Heart right ventricle (tissue), 16 donors: ENCODE measurements at places on chromosomes 11 and 22. TPM values are rescaled to one million over a fixed set of nuclear protein-coding genes. Genes with fewer than 3 reads are reported as not detected.

The ASRGL1 gene
- total RNA-seq: 1.3 TPM

The MMP12 gene
- not detected for total RNA-seq

The STARD10 gene
- 45.1 TPM for total RNA-seq

DNA sequence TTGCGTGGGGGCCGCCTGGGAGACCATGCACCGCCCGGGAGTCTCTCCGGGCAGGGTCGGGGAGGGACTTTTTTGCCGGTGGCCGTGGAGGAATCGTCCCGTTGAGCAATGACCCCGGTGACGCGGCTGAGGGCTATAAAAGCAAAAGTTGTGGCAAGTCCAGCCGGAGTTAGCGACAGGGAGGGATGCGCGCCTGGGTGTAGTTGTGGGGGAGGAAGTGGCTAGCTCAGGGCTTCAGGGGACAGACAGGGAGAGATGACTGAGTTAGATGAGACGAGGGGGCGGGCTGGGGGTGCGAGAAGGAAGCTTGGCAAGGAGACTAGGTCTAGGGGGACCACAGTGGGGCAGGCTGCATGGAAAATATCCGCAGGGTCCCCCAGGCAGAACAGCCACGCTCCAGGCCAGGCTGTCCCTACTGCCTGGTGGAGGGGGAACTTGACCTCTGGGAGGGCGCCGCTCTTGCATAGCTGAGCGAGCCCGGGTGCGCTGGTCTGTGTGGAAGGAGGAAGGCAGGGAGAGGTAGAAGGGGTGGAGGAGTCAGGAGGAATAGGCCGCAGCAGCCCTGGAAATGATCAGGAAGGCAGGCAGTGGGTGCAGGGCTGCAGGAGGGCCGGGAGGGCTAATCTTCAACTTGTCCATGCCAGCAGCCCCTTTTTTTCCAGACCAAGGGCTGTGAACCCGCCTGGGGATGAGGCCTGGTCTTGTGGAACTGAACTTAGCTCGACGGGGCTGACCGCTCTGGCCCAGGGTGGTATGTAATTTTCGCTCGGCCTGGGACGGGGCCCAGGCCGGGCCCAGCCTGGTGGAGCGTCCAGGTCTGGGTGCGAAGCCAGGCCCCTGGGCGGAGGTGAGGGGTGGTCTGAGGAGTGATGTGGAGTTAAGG is at the start of gene NEAT1:
Gene NEAT1, plus strand, starts transcription at position 166 of the 883 bp plus-strand sequence.
- H3K4me3 ChIP-seq: peak within 1 kb of the TSS; percentile 91
- H3K36me3 ChIP-seq: peaks cover 27% of the 10 kb centered on the region
- DNase-seq: peak; percentile 99
- H3K4me1 ChIP-seq: peaks cover 21% of the 10 kb centered on the region
- H3K27me3 ChIP-seq: no peaks in the 10 kb centered on the region

DNA sequence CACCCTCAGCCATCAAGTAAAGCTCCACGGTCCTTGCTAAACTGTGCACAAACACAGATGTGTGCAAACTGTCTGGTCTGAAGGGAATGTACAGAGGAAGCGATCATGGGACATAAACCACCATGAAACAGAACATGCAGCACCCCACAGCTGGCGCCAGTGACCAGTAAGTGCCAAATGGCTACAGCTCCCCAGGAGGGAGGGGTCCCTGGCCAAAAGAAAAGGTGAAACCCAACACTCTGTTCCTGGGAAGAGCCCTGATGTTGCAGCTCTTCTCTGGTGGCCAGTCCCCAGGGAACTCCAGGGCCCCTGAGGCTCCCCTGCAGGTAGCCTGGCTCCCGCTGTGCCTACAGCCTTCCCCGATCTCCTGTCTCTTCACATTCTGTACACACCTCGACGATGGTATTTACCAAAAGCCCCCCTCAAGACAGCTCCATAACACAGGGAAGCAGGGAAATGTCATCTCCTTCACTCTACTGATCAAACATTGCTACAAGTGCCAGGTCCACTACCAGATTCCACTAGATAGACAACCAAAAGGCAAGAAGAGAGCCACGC is 2.9 kb downstream of the DGCR6L start:
- no peak overlapping the region for H3K4me3 ChIP-seq
- no peak for DNase-seq
- peaks cover 5% of the 10 kb centered on the region for H3K36me3 ChIP-seq

GRCh38 chr11:132312701-132313111 is 942.3 kb downstream of the NTM start:
- H3K27ac ChIP-seq: no peak overlapping the region
- no peak overlapping the region for H3K4me3 ChIP-seq
- no peaks in the 10 kb centered on the region for H3K36me3 ChIP-seq
- DNase-seq: no peak
- H3K4me1 ChIP-seq: peaks cover 3% of the 10 kb centered on the region

GRCh38 chr11:16977994-16978315 is 36.3 kb downstream of the PLEKHA7 start:
- no peaks in the 10 kb centered on the region for H3K27me3 ChIP-seq
- no peak for DNase-seq
- peaks cover 14% of the 10 kb centered on the region for H3K4me1 ChIP-seq

- H3K27ac ChIP-seq: no peak overlapping the region
- no peaks in the 10 kb centered on the region for H3K36me3 ChIP-seq
- no peak for DNase-seq
- H3K4me3 ChIP-seq: no peak overlapping the region
- peaks cover 9% of the 10 kb centered on the region for H3K27me3 ChIP-seq
These were observed 23.5 kb upstream of the TH start for GRCh38 chr11:2194877-2195755.

GRCh38 chr22:42978453-42979103 is 36.4 kb downstream of the PACSIN2 start:
- H3K36me3 ChIP-seq: no peaks in the 10 kb centered on the region
- no peak overlapping the region for H3K4me3 ChIP-seq
- peaks cover 7% of the 10 kb centered on the region for H3K4me1 ChIP-seq
- peak overlapping the region; percentile 34 for H3K27ac ChIP-seq
- DNase-seq: peak; percentile 63

DNA sequence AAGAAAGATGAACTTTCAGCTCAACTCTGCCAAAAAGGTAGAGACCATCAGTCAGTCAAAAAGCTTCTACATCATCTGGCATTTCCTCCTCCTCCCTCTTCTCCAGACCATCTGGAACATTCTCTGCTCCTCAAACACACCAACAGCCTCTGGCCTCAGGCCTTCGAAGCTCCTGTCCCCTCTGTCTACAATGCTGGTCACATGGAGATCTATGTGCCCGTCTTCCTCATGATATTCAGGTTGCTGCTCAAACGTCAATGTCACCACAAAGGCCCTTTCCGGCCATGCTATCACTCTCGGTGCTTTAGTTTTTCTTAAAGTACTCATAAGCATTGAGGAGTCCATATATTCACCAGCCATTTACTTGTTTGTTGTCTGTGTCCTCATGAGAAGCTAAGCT is 146.2 kb downstream of the SPATA19 start:
- H3K4me1 ChIP-seq: peaks cover 14% of the 10 kb centered on the region
- no peaks in the 10 kb centered on the region for H3K27me3 ChIP-seq
- H3K4me3 ChIP-seq: no peak overlapping the region
- H3K36me3 ChIP-seq: no peaks in the 10 kb centered on the region
- no peak overlapping the region for H3K27ac ChIP-seq
- DNase-seq: no peak

DNA sequence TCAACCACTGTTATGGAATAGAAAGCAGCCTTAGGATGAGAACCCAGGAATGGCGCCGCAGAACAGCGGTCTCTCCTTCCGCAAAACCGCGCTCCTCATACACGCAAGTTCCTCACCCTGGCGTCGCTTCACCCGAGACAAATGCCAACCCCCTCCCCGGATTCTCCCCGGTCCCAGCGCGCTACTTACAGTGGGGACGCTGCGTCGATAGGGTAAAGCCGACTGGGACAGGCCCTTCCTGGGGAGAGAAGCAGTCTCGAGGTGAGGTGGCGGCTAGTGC is 287 bp downstream of the RPS13 start:
- peaks cover 32% of the 10 kb centered on the region for H3K4me1 ChIP-seq
- peak overlapping the region; percentile 88 for H3K4me3 ChIP-seq
- DNase-seq: no peak
- H3K27me3 ChIP-seq: no peaks in the 10 kb centered on the region
- H3K27ac ChIP-seq: peak overlapping the region; percentile 83

DNA sequence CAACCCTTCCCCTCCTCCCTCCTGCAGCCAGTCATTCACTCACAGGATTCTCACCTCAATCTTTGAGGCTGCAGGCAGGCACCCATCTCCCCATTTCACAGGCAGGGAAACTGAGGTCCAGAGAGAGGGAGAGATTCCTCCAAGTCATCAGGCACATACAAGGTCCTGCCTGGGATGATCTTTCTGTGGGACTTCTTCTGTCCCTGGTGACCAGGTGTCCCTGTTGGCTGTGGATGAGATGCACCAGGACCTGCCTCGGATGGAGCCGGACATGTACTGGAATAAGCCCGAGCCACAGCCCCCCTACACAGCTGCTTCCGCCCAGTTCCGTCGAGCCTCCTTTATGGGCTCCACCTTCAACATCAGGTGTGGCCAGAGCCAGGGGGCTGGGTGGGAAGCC is 7.8 kb downstream of the FTH1 start:
- peaks cover 43% of the 10 kb centered on the region for H3K36me3 ChIP-seq
- no peaks in the 10 kb centered on the region for H3K27me3 ChIP-seq
- no peak overlapping the region for H3K4me3 ChIP-seq
- no peak overlapping the region for H3K27ac ChIP-seq
